Activated CD4-positive, alpha-beta T cell treated with anti-CD3 and anti-CD28 coated beads, Interleukin-2, amount 50 U/mL, for 4 hours (primary cell): ENCODE measurements at places on chromosomes 16 and 17.

DNA sequence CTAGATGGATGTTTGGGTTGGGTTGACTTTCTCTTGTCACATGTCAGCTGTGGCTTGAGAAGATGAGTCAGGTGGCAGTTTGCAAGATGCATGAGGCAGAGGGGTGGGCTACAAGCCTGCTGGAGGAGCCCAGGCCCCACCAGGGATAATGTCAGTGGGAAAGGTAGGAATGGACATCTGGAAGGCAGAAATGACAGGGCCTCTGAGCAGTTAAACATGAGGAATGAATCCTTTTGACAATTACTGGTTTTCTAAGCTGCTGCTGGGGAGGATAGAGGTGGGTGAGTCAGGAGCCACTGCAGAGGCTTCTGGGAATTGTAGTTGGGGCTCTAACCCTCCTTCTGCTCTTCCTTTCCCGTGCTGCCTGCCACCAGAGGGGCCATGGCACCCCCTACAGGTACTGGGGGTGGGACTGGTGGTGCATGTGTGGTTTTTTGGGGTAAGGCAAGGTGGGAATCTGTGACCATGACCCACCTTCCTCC lies 15.7 kb downstream of the SLC52A1 start:
- DNase-seq: peak; percentile 18

GRCh38 chr17:80265205-80266068 lies 4.8 kb downstream of the RNF213 start:
- peak; percentile 56 for DNase-seq

DNA sequence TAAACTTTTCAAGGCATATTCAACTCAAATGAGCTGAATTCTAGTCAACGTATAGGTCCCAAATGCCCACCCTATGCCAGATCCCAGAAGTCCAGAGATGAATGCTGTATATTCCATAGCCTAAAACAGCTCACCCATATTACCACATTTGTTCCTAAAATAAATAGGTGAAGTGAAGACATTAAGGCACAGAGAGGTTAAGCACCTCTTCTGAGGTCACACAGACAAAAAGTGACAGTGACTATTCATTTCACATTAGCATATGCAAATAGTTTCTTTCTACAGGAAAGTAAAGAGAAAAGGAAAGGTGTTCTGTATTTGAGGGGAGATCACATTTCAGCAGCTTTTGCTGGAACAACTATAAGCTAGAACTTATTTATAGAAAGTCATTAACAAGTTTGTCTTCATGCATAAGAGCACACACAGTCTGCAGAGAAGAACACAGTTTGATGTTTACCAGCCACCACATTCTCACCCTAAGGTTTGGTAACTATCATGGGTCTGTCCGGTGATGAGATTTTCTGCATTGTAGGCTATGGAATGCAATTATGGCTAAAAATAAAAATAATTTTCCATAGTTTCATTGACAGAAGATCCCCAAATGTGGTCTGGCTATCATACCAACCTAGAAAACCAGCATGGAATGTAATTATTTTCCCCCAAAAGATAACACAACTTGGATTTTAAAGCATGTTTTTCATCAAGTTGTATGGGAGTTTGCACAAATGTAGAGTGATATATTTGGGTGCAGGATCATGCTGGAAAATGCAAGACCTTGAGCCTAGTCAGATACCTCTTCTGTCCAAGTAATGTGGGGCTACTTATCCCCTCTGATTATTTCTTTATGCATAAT lies 402.1 kb downstream of the UTP18 start:
- no peak for DNase-seq

DNA sequence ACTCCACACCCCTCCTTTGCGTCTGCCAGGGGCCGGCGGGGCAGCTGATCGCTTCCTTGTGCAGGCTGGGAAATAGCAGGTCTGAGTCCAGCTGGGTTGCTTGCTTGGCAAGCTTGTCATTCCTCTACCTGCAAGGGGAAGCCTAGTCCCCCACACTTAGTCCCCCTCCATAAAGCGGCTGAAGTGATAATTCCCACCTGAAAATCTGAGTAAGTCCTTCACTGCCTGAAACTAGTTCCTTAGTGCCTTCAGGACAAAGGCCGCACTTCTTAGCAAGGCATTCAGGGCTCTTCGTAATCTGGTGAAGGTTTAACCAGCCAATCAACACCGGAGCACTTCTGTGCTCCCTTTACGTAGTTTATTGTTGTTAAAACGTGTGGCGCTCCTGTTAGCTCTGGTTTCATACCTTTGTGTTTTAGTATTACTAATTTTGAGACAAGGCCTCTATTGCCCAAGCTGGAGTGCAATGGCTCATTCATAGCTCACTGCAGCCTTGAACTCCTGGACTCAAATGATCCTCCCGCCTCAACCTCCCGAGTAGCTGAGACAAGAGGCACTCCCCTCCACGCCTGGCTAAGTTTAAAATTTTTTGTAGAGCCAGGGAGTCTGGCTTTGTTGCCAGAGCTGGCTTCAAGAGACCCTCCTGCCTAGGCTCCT lies 817 bp downstream of the PSKH1 start:
- no peak for DNase-seq

DNA sequence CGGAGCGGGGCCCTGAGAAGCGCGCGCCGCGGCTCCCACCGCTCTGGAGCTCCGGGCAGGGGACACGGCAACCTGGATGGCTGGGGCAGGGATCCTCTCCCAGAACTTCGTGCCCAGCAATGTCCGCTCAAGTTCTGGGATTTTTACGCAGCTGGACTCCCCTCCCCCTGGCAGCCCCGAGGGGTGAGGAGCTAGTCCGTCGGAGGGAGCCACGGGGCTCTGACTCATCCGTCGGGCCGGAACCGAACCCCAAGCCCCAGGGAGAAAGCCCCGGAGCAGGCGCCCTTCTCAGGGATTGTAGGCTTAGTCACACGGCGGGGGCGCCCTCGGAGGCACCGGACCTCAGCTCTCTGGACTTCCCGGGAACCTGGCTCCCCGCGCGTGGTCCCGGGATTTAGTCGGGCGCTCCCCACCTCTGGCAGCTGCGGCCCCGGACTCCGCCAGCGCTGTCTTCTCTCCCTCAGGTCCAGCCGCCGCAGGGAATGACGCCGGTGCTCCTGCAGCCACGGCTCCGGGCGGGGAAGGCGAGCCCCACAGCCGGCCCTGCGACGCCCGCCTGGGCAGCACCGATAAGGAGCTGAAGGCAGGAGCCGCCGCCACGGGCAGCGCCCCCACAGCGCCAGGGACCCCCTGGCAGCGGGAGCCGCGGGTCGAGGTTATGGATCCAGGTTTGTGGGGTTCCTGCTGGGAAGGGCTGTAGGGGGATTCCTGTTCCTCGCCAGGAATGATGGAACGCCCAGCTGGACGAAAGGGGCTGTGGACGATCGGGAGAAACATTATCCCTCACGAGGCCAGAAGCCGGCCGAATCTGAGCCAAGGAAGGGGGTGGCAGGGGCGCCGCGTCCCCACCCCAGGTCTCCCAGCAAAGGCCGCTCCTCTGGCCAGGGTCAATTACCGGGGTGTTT lies 830 bp downstream of the SPHK1 start:
- DNase-seq: peak; percentile 30

DNA sequence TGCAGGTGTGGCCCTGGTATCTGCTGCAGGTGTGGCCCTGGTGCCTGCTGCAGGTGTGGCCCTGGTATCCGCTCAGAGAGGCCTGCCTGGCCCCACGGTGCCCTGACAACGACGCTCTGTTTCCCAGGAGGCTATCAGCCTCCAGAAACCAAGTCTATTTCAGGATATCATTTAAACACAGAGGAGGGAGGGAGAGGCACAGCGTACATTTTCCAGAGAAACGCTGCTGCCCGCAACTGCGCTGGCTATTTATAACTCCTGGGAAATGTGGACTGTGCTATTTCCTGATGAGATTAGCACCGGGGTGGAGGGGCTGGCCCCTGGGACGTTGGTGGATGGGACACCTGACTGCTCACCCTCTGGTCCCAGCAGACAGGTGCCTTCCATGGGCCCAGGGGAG lies 22.5 kb downstream of the TIMM22 start:
- DNase-seq: no peak

DNA sequence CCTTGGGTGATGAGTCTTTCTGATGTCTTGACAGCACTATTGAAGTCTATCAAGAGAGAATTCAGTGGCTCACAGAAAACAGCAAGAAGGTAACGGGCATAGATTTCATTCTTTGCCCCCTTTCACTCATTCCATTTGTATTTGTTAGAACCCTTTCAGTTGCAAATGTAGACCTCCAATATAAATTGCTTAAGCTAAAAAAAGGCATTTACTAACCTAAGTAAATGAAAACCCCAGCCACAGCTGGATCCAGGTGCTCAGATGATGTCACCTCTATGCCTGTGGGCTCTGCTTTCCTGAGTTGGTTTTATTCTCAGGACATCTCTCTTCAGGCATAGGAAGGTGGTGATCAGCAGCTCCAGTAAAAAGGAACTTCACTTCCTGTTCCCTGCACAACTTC lies 11.1 kb downstream of the VWA3A start:
- no peak for DNase-seq

DNA sequence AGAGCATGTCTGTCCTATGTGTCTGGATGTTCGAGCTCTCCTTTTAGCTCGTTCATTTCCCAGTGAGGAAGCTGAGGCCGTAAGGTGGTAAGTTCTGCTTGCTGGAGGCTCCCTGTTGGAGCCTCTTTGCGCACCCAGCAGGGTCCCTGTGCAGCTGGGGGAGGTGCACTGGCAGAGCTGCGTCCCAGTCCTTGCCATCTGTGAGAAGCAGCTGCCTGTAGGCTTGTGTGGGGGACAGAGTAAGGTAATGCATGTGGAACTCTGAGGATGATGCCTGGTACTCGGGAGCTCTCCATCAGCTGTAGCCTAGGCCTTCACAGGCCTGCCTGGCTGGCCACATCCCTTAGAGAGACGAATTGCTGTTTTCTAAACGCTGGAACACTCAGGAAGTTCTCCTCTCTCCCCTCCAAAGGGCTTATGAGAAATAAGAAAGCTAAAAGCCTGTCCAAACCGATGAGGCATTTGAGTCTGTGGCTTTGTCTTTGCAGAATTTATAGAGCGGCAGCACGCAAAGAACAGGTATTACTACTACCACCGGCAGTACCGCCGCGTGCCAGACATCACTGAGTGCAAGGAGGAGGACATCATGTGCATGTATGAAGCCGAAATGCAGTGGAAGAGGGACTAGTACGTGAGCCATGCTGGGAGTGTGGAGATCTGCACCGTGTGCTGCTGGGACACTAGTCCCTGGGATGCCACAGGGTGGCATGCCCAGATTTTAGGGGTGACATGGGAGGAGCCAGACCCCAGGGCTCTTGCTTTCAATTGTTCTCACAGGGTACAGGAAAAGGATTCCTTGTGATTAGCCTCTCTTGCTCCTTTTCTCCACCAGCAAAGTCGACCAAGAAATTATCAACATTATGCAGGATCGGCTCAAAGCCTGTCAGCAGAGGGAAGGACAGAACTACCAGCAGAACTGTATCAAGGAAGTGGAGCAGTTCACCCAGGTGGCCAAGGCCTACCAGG lies 1.6 kb downstream of the NDUFB10 start:
- no peak for DNase-seq

DNA sequence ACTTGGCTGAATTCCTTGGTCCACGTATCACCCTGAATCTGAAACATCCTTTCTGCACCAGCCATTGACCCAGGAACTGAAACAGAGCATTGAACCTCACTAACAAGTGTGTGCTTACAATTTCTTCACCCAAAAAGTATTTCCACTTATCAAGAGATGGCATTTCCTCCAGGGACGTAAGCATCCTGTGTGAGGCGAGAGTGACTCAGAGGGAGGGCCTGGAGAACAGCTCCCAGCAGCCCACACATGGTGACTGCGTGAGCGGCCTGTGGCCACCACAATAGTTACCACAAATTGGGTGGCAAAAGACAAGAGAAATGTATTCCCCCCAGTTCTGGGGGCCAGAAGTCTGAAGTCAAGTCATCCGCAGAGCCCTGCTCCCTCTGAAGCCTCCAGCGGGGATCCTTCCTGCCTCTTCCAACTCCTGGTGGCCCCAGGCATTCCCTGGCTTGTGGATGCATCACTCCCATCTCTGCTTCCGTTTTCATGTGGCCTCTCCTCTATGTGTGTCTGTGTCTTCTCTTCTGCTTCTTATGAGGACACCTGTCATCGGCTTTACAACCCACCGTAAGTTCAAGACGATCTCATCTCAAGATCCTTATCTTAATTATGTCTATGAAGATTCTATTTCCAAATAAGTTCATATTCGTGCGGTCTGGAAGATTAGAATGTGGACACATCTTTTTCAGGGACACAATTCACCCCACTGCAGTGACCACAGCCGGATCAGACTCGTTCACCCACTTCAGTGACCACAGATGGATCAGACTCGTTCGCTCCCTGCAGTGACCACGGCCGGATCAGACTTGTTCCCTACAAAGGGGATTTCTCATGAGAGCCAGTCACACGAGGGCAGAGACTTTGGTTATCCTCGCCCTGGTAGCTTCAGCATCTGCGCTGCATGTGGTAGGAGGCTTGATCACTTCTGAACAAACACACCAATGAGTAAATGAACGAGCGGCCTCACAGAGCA lies 122.6 kb upstream of the FOXF1 start:
- DNase-seq: no peak

DNA sequence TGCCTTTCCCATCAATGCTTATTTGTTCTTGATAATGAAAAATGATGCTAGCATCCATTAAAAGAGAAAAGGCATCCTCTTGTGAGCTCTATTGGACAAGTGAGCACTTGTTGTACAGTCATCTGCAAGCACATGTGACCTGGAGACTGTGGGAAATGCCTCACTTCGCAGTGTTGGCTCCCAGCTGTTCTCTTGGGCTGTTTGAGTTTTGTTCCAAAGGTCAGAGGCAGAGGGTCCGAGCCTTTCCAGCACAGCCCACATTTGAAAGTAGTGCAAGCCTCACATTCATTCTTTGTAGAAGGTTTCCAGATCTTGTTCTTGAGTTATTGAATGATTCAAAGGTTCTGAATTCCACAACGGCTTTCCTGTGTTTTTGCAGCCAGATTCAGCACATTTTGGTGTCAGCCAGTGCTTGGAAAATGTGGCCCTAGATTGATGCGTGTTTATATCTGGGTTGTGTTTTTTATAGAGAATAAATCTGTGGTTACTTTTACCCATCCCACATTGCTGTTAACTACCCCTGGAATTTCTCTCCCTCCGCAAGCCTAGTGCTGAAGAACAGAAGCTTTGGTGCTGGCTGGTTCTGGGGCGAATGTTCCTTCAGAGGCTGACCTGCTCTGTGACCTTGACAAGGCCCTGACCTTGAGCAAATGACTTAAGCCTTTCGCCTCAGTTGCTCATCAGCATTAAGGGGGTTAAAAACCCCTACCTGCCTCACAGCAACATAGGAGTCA lies 49.8 kb downstream of the CDH1 start:
- no peak for DNase-seq

- DNase-seq: no peak
Measured at GRCh38 chr17:36850790-36851189, 86.5 kb upstream of the LHX1 start.

GRCh38 chr17:46764709-46765401 lies 53.6 kb downstream of the WNT3 start:
- DNase-seq: no peak

- no peak for DNase-seq
Measured at GRCh38 chr16:2056681-2057407, 9.1 kb downstream of the TSC2 start.

GRCh38 chr16:10988879-10989278 lies 44.5 kb downstream of the CLEC16A start:
- no peak for DNase-seq

GRCh38 chr17:29412780-29413565 lies 22.8 kb downstream of the TAOK1 start:
- DNase-seq: no peak

GRCh38 chr16:78134944-78135619 lies 35.6 kb downstream of the WWOX start:
- no peak for DNase-seq
